Cerebellum (tissue), 4 donors: ENCODE measurements at places on chromosomes 12 and 14.
A peak's percentile ranks its signal among the peaks of the same experiment; 100 is the strongest.

DNA sequence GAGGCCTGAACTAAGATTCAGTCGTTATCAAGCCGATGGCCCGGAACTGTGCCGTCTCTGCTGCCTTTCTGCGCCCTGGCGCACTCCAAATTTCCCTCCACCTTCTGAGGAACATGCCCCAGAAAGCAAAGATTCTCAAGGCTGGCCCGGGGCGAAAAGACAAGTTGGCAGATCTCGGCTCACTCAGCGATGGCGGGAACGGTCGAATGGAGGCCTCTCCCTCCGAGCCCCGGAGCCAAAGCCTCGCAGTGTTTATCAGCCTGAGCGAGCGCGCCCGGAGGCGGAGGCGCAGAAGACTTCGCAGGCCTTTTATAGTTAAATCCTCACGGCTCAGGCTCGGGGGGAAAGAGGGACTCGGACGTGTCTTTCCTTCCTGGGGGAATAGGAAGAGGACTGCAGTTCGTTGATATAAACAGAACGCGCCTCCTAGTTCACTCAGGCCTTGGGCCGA, 5.6 kb downstream of the TBX5 start:
- no peak for DNase-seq

DNA sequence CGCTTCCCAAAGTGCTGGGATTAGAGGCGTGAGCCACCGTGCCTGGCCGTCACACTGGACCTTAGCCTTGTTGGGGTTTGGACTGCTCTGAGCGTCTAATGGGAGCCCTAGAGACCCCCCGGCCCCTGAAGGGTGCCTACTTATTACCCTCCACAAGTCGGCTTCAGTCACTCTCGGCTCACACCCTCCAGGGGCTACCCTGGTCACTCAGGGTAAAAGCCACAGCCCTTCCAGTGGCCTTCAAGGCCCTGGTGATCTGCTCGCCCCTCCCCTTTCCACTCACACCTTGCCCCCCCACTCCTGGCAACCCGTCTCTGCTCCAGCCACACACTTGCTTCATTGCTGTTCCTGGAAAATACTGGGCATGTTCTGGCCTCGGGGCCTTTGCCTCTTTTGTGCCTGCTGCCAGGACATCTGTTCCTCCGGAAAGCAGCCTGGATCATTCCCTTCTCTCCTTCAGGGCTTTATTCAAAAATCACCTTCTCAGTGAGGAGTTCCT, 3.6 kb upstream of the MORN3 start:
- DNase-seq = peak; percentile 26

- no peak for DNase-seq
These were observed 172.2 kb upstream of the GZMB start for GRCh38 chr14:24806061-24806678.

- DNase-seq = no peak
These were observed 263.9 kb upstream of the RTL1 start for GRCh38 chr14:101167428-101167827.

DNA sequence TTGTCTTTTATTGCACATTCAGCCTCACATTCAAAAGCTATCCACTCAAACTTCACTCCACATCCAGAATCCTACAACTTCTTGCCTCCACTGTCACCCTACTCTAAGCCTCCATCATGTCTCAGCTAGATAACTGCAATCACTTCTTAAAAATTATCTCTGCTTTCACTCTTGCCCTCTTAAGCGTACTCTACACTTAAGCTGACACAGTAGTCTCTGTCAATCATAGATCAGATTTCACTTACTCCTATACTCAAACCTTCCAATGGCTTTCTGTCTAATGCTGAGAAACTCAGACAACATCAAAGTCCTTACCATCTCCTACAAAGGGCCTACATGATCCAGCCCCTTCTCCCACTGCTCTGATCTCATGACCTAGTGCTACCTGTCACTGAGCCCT, 304.1 kb downstream of the ITPR2 start:
- DNase-seq = no peak

DNA sequence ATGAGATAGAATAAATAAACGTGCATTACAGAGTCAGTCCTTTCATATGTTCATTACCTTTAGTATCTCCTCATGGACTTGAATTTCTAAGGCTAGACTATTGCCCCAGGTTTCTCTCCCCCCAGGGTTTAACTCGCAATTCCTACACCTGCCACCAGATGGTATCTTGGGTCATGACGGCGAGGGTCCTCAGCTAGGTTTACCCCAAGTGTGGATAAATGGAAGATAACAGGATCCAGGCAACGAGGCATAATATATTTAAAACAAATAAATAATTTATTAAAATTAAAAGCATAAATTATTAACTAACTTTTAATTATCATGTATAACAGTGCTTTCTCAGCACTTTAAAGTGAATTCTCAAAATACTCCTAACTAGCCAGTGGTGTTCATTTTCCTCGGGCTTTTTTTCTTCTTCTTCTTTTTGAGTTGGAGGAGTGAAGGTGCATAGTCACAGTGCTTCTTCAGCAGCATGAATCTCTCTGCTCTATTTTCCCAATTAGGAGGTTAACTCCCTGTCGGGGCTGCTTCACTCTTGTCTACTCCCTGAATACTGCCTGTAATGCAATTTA, 243.5 kb upstream of the CAND1 start:
- no peak for DNase-seq

DNA sequence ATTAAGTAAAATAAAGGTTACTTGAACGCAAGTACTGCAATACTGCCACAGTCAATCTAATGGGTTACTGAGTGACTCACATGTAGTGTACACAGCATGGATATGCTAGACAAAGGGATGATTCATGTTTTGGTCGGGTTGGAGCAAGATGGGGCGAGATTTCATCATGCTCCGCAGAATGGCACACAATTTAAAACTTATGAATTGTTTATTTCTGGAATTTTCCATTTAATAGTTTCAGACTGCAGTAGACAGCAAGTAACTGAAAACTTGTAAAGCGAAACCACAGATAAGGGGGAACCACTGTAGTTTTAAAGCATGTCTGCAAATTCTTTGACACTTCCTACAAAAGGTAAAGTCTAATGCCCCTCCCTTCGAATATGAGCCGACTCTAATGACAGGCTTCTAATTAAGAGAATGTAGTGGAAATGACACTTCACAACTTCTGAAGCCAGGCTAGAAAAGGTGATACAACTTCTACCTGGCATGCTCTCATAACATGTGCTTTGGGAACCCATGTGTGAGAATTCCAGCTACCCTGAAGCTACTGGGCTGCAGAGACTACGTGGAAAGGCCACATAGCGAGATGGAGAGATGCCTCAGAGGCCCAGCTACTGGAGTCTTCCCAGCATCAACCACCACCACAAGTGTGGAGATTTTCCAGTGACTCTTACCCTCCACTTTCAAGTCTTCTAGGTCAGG, 13.9 kb upstream of the TCP11L2 start:
- DNase-seq = no peak

GRCh38 chr12:113667676-113668356, 196.1 kb upstream of the LHX5 start:
- DNase-seq = no peak

DNA sequence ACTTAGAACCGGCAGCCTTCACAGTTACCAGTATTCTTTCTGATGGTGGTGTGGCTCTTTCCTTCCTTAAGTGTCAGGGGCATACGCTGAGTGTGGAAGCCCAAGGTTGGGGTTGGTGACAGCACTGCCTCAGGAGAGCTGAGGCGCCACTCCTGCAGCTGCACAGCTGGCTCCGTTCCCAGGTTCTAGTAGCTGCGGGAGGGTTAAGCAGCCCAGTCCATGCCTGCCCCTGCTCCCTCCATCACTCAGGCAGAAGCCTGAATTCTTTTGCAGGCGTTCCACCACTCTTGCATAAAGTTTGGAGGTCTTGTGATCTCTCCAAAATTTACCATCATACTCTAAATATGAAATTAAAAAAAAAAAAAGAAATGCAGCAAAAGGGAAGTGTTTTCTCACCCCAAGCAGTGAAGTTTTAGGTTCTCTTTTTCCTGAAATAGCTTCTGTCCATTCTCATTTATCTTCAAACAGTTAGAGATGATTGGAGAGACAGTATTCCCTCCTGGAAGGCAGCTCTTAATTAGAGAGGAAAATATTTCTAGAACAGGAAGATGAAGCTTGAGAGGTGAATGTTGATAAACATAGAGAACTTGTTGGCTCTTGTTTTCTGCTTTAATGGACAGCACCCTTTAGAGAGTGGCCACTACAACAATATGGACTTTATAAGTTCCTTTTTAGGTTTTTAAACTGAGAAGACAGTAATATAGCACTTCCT, 136.1 kb downstream of the FGD4 start:
- peak; percentile 27 for DNase-seq

DNA sequence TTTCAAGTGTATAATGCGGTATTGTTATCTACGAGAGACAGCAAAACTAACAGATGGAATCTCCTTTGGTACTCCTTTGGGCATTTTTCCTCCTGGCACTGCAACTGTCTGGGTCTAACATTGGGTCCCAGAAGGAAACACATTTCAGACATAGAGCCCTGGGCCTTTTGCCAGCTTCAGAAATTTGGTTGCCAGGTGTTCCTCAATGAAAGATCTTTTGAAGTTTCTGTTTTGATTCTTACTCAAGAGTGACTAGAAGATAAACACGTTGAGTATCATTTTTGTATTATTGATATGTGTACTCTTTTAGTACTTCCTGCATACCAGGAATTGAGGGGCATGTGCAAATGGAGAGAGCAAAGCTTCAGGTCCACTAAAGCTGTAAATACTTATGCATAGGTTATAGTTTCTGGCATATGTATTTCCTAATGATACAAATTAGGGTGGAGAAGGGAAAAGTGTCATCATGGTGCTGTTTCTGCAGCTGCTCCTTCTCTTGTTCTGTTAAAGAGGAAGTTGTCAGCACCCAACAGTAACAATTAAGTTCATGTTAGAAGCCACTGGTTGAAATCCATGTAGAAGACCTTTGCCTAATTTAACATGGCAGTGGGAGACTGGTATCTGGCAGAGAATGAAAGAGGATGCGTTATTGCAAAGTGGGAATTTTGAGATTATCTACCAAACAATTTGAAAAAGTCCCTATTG, 53.5 kb downstream of the SLC38A6 start:
- DNase-seq = peak; percentile 5

GRCh38 chr14:69708049-69708448, 58.9 kb upstream of the SRSF5 start:
- DNase-seq = no peak

- no peak for DNase-seq
These were observed 13.3 kb upstream of the TCL1A start for GRCh38 chr14:95727056-95727700.

DNA sequence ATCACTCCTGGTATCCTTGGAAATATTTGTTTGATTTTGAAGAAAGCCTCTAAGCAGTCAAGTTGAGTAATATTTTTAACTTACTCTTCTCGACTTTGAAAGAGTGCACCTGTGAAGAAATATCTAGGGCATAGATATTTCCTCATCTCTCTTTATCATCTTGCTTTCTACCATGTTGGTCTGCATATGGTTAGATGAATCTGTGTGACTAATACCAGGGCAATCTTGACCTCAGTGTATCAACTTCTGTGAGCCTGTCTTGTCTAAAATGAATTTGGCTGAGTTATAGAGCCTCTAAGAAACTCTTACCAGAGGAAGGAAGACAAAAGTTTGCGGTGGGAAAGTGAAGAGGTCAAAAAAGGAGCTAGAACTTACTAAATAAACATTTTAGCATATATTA, 68.4 kb downstream of the SYT1 start:
- no peak for DNase-seq

DNA sequence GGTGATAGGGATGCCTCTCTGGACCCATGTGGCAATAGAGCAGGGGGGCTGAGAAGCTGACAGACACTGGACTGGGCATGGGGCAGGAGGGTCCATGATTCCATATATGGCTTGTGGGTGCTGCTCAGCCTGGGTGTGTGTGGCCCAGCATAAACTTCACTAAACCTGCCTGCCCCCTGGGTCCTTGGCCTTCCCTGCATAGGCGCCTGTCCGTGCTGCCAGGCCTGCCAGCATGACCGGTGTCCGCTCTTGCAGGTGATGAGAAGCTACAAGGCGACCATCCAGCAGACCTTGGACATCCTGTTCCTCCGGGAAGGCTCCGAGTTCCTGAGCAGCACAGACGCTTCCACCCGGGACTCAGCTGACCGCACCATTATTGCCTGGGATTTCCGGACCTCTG, 61.6 kb downstream of the BEGAIN start:
- no peak for DNase-seq
